ENCODE measurements at places on chromosomes 4 and X. TPM values are rescaled to one million over a fixed set of nuclear protein-coding genes. Genes with fewer than 3 reads are reported as not detected.

XPNPEP2 gene
- total RNA-seq, result not detected

SYTL4 gene
- 1.7 TPM for total RNA-seq

CSN1S1 gene
- total RNA-seq, result not detected

RBM46 gene
- not detected for total RNA-seq

CTAG1B gene
- total RNA-seq, result not detected

NSDHL gene
- total RNA-seq, result 13.9 TPM

NOA1 gene
- total RNA-seq, result 14.3 TPM

SPP1 gene
- total RNA-seq, result 0.15 TPM

VCX3B gene
- total RNA-seq, result not detected

CSAG1 gene
- total RNA-seq, result not detected

ZNF732 gene
- total RNA-seq, result 0.30 TPM

HGFAC gene
- total RNA-seq, result not detected

DCAF4L1 gene
- 0.12 TPM for total RNA-seq

TMEM35A gene
- total RNA-seq, result 13.2 TPM

CFAP47 gene
- total RNA-seq, result not detected

ALB gene
- not detected for total RNA-seq

CPLX1 gene
- total RNA-seq, result not detected

SOWAHD gene
- total RNA-seq, result 0.23 TPM

PDE6B gene
- not detected for total RNA-seq

CENPE gene
- 3.9 TPM for total RNA-seq

SOX3 gene
- not detected for total RNA-seq

RPGR gene
- 4.4 TPM for total RNA-seq

PLS3 gene
- total RNA-seq, result 511 TPM

FAT1 gene
- 434 TPM for total RNA-seq

ARHGAP36 gene
- total RNA-seq, result not detected

WWC2 gene
- total RNA-seq, result 32.5 TPM

YY2 gene
- total RNA-seq, result 1.1 TPM

TMEM156 gene
- total RNA-seq, result not detected

ZXDB gene
- total RNA-seq, result 2.6 TPM

FRMD7 gene
- under 0.01 TPM for total RNA-seq

SLC34A2 gene
- total RNA-seq, result not detected

GIMD1 gene
- total RNA-seq, result not detected

ADH6 gene
- not detected for total RNA-seq

GAGE12J gene
- not detected for total RNA-seq

NEUROG2 gene
- total RNA-seq, result not detected

Data from smooth muscle cell of the coronary artery (primary cell).